NCI-H524 treated with DMSO at 0.1 percent for 48 hours (cell line): ENCODE measurements at places on chromosomes 6 and 20.

GRCh38 chr6:503610-504362 is 112.2 kb downstream of the IRF4 start:
- DNase-seq = no peak

DNA sequence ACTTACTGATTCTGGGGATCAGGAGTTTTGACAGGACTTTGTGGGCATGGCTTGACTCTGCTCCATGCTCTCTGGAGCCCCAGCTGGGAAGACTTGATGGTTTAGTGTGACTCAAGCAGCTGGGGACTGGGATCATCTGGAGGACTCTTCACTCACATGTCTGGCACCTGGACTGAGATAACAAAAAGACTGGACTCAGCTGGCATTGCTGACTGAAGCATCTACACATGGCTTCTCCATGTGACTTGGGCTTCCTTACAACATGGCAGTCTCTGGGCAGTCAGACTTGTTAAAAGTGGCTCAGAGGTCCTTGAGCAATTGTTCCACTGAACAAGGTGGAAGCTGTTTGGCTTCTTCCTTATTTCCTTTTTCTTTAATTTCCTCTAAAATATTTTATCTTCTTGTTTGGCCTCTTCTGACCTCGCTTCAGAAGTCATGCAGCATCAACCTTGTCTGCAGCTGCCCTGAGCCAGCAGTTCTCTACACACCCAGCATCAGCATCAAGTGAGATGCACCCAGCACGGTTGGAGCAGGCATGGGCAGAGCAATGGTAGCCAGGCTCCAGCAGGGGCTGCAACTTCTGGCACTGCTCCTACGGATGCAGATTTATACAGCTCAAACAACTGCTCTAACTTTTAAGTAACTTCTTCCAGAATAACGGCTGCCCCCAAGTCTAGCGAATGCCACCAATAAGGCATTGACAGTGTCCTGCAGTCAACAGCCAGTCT is 5.6 kb upstream of the HM13 start:
- no peak for DNase-seq

DNA sequence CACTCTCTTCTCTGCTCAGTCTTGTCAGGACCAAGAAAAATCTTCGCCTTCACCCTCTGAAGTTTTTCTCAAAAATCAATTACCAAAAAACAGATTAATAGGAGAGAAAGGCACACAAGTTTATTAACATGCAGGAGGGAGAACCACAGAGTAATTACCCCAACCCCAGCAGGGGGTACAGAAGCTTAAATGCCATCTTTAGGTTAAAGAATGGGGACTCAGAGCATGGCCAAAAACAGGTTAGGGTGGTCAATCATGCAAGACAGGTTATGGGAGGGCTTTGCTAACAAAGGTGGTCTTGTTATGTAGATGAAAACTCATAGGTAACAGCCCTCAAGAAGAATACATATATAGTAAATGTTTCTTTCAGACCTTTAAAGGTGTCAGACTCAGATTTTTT is 100.5 kb upstream of the BTN3A2 start:
- DNase-seq = no peak

DNA sequence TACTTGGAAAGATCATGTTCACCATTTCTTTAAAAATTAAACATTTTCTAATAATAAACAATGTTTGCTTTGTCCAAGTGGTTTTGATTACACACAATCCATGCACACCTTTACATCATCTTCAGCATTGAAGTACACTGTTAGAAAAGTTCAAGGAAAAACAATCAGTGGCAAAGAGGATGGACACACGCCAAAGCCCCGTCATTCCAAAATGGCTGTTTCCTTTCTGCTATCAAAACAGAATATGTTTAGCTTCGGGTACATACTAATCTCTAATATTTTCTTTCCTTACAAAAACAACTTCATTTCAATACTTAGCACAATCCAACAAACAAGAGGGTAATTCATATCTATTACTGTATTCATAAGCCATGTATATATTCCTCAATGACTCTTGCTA is 24.5 kb downstream of the REPS1 start:
- no peak for DNase-seq

GRCh38 chr6:12401200-12401599 is 111.0 kb downstream of the EDN1 start:
- no peak for DNase-seq

DNA sequence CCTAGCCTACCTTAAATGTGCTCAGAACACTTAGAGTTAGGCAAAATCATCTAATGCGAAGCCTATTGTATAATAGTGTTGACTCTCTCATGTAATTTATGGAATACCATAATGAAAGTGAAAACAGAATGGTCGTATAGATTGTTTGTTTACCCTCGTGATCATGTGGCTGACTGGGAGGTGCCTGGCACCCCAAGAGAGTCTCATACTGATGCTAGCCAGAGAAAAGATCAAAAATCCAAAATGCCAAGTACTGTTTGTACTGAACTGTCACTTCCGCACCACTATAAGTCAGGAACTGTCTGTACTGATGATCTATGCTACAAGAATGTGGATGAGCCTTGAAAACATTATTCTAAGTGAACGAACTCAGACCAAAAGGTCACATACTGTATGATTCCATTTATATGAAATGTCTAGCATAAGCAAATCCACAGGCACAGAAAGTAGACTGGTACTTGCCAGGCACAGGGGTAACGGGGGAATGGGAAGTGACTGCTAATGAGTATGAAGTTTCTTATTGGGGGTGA is 22.4 kb downstream of the ZMYND8 start:
- no peak for DNase-seq

DNA sequence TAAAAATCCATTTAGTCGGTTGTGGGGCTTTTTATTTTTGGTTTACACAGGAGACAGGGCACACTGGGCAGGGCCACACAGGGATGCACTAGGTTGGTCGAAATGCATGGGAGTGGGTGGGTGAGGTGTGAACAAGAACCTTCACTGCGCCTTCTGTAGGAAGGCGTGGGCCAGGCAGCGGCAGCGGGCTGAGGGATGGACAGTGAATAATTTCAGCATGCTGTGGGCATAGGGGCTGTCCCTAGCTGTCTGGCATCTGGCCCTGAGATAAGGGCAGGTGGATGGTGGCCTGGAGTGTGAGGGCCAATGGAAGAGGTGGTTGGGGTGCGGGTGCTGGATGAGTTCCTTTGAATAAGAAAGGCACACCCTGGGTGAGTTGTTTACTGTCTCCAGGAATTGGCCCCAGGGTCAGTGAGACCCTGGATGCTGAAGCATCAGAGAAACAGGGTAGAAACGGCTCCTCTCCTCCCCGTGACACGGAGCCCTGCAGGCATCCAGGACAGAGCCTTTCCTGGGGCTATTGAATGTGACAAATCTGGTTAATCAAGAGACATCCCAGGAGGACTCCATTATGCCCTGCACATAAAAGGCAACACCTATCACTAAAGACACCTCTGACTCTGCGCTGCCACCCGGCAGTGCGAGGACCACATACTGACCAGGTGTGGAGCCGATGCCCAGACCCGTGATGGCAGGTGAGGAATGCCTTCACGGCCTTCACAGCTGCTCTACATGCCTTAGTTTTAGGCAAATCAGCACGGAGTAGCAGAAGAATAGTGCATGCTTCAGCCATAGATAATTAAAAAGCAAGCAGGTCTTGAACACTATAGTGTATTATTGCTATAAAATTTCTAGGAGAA is 123.0 kb upstream of the SNX9 start:
- DNase-seq = no peak

DNA sequence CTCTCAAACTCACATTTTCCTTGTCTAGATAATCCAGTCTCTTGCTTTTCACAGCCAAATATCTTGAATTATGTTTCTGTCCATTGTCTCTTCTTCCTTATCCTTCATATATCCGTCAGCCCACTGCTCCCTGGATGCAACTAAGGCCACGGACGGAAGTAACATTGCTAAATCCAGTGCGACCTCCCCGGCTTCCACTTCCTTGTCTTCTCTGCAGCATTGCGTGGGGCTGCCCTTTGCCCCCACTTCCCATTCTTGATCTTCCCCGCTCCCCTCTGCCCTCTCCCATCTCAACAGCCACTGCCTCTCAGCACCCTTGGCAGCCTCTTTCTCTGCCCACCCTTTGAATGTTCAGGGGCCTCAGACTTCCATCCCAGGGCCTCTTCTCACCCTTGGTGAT is 190.4 kb upstream of the UST start:
- DNase-seq = no peak

DNA sequence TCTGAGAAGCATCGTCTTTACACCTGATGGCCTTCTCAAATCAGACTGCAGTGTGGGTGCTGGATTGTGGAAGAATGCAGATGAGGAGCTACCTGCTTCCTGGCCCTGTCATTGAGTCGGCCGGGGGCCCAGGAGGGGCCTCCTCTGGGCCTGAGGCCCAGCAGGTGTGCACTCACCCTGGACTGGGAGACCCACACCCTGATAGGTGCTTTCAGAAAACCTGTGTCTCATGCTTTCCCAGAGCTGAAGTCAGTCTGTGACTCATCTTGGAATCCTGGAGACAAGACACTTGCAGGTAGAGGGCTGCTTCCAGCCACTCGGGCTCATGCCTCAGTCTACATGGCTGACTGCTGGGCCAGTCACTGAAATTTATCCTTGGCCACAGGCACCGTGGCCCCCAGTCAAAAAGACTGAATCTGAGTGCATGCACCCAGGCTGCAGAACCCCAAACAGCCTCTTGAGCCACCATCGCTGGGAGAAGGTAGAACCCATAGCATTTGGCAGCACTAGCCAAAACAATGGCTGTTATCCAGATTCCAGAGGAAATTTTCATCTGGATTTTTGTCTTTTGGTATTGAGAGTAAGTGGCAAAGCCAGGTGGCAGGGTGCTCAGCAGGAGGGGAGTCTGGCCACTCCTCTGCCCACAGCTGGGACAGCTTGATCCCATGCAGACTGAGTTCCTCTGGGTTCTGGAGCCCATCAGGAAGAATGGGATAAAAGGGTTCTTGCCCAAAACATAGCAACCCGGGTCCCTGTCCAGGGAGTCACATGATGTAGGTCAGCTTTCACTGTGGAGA is 182.0 kb upstream of the CST7 start:
- no peak for DNase-seq

- no peak for DNase-seq
Observed at GRCh38 chr6:90151576-90152422, 144.8 kb downstream of the BACH2 start.

DNA sequence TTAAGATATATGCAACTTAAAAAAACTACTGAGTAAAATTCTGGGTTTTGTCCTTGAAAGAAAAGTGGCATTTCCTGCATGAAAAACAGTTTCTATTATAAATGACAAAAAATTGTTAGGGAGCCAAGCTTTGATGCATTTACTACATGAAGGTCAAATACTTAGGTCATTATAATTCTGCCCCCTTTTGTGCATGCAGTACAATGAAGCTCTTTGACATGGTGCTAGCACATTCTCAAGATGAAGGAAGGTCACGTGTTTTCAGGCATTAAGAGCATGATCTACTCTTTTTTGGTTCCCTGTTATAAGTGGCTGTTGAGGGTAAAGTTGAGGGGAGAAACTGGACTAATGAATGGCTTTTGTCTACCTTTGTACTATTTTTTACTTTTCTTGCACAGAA is 72.7 kb downstream of the FOXO3 start:
- no peak for DNase-seq

DNA sequence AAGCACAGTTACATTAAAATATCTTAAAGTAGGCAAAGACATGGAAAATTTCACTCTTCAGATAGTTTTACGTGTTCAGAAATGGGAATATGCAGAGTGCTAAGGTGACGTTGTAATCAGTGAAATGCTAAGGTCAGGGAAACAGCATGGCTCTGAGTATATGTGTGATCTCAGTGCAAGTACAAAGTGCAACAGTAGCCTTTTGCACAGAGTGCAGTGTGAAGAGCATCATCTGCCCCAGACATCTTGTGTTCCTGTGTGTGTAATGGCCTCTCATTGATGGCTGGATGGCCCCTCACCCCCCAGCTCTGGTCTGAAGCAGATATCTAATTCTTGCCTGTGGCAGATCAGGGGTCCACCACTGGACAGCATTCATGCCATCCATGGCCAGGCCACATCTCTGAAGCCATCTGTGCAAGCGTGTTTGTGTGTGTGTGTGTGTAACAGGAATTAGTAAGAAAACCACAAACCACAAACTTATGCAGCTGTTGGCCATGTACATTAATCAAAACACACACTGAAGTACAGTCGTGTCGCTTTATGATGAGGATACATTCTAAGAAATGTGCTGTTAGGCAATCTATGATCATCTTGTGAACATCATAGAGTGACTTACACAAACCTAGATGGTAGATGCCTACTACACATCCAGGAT is 165.1 kb downstream of the RALGAPA2 start:
- DNase-seq = no peak

DNA sequence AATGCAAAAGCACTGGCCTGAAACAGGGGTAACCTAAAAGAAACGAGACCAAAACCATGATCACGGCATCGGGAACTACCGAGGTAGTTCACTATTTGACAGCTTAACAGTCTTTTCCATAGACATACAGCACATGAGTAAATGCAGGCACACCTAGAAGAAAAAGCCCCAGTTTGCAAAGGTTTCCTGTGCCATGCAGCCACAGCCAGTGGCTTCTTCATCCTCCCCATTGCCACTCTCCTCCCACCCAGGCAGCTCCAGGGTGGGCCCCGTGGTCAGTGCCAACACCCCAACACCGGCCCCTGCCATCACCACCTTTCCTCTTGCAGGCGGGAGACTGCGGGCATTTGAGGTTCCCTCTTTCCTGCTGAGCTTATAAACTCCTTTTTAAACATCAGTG is 115.4 kb downstream of the SLC23A2 start:
- DNase-seq = no peak

DNA sequence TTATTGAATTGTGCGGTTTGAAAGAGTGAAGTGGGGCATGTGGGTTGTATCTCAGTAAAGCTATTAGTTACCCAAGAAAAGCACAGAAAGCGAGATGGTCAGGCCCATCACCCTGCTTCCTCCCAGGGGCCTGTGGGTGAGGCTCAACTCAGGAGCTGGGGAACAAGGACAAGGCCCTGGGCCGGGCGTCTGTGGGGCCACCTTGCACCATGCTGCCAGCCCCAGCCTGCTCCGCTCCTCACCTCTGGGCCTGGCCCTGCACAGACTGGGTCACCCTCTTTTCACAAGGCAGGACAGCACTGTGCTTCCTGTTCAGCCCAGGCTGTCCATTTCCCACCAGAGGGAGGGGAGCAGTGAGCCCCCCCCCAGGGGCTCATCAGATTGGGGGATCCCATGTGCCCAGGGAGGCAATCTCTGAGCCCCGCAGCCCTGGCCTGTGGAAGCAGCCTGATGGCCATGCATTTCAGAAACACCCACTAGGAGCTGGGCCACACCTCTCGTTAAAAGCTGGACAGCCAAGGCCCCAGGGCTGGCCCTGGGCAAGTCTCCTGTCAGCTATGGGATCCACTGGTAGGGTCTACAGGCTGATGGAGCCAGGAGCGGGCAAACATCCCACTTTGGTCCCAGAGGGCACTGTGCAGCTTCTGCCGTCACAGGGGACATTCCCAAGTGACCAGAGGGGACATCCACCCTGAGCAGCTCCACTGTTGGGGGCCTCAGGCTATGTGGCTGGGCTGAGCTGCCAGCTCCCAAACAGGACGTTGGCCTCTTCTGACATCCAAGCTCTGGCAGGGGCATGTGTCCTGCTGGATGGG is 55.9 kb downstream of the YTHDF1 start:
- DNase-seq = no peak

DNA sequence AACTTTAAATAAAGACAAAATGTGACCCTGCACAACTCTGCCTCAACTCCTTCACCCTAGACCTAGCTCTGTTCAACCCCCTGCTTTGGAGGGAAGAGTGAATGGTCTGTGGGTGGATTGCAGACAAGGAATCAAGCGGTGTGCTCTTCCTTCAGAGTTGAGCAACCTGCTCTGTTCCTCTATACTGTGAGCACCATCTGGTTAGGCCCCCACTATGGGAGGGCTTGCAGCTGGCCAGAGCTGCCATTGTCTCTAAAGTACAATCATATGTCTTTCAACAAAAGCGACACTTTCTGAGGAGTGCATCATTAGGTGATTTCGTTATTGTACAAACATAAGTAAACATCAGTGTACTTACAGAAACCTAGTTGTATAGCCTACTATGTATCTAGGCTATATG is 406.1 kb upstream of the MARCKS start:
- DNase-seq = no peak
